Activated CD4-positive, alpha-beta T cell treated with anti-CD3 and anti-CD28 coated beads for 1 hour (primary cell): ENCODE measurements at places on chromosomes 12 and 14.

DNA sequence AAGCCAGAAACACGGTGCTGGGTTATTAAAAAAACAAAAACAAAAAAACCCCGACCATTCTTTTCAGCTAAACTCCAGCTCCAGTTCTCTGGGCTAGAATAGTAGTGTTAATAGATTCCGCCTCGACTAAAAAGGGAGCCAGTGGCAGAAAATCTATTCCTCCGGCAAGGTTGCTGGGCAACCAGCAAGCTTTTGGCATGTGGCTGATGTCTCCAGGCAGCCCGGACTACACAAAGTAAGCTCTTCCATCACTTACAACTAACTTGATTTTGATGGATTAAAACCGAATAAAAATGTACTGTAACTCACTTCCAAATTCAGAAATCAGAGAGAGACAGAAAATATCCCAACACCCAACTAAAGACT lies 126.4 kb upstream of the FOXN3 start:
- DNase-seq = no peak

DNA sequence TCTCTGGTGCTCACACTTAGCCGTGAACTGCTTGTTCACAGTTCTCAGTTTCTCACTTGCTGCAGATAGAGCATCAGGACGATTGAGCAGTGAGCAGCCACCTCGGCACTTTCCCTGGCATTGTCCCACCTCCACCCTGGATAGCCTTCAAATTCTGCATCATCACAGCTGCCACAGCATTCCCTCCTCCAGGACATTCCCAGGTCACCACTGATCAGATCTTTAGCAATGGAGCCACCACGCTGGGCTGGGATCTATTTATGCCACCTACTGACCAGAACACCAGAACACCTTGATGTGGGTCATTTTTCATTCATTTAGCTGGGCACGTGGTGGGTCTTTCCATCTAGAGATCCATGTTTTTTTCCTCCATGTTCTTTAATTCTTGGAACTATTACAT lies 23.6 kb downstream of the ACADS start:
- DNase-seq = no peak

GRCh38 chr14:32494609-32495434 lies 165.7 kb downstream of the AKAP6 start:
- DNase-seq = no peak

GRCh38 chr12:56728139-56728861 lies 3.2 kb upstream of the NACA start:
- DNase-seq = no peak

DNA sequence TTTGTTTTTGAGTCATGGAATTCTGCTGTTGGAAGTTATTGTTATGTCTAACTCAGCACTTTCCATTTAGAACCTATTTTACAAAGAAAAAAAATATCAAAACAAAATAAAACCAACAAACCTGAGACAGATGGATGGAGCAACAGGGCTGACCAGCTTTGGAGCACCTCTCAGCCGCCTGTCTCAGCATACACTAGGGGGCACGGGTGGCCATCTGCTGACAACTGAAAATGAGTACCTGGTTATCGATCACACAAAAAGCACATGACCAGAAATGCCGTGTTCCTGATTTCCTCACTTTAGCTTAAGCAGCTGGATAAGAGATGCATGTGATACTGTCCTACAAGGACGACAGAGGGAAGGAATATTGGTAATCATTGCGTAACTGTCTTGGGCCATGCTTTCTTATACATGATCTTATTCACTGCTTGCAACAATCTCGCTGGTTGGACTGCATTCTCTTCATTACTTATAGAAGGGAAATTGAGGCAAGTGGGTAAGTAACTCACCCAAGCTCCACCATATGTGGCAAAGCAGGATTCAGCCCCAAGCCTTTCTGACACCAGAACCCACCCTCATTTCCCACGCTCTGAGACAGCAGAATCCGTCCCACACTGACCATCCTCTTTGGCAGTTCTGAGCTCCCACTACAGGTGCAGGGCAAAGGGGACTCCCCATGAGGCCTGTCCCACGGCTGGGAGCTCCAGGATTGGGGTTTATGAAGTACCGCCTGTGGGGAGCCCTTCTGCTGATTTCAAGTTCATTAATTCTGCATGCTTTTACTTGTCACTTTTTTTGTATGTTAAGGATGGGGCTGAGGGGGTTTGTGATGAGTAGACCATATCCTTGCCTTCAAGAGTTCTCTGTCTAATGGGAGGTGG lies 43.5 kb downstream of the C14orf132 start:
- no peak for DNase-seq

DNA sequence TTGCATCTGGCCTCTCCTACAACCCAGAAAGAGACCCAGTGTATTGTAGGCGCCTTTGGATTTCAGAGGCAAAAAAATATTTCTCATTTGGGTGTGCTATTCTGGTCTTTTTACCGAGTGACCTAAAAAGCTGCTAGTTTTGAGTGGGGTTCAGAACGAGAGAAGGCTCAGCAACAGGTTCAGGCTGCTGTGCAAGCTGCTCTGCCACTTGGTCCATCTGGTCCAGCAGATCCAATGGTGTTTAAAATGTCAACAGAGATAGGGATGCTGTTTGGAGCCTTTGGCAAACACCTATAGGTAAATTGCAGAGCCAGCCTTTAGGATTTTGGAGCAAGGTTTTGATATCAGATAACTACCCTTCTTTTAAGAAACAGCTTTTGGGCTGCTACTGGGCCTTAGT lies 25.3 kb upstream of the DYRK2 start:
- DNase-seq = no peak

GRCh38 chr14:55123101-55123500 lies 6.0 kb upstream of the LGALS3 start:
- no peak for DNase-seq

DNA sequence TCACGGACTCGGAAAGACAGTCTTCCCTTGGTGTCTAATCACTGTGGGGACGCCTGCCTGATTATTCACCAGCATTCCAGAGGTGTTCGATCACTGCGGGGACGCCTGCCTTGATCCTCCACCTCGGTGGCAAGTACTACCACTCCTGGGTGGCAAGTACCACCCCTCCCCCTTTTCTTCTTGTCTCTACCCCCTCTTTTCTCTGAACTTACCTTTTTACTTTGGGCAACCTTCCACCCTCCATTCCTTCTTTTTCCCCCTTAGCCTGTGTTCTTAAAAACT lies 12.0 kb upstream of the LGMN start:
- no peak for DNase-seq
